Epithelial cell of alveolus of lung (primary cell): ENCODE measurements at places on chromosomes 12 and 14. TPM values are rescaled to one million over a fixed set of nuclear protein-coding genes. Genes with fewer than 3 reads are reported as not detected.

The ALX1 gene
- total RNA-seq: 0.26 TPM in 1 of 2 replicates, not detected in the other

The PYM1 gene
- total RNA-seq: 30.9 and 31.5 TPM in 2 replicates

The IRAK3 gene
- total RNA-seq: 16.0 and 20.9 TPM in 2 replicates

The SAMD15 gene
- total RNA-seq: 0.39 and 0.48 TPM in 2 replicates

The KCNA5 gene
- total RNA-seq: not detected in 2 replicates

The MSRB3 gene
- total RNA-seq: 14.8 and 29.7 TPM in 2 replicates

The AKAP6 gene
- total RNA-seq: 0.39 and 19.8 TPM in 2 replicates

The AKAP5 gene
- total RNA-seq: 0.08 and 0.26 TPM in 2 replicates

The COX8C gene
- total RNA-seq: not detected in 2 replicates

The PTGR2 gene
- total RNA-seq: 3.5 and 3.8 TPM in 2 replicates

The TMEM30B gene
- total RNA-seq: 0.16 and 0.65 TPM in 2 replicates

The HOXC6 gene
- 0.52 and 0.80 TPM in 2 replicates for total RNA-seq

The KIF5A gene
- 0.72 and 0.91 TPM in 2 replicates for total RNA-seq

The PAPLN gene
- 5.7 and 8.0 TPM in 2 replicates for total RNA-seq

The NXPH4 gene
- 3.4 and 7.5 TPM in 2 replicates for total RNA-seq

The ARHGAP5 gene
- total RNA-seq: 42.5 and 47.2 TPM in 2 replicates

The CEBPE gene
- not detected in 2 replicates for total RNA-seq

The CRIP1 gene
- total RNA-seq: 9.1 and 20.7 TPM in 2 replicates

The LMBR1L gene
- total RNA-seq: 31.7 and 38.4 TPM in 2 replicates

The LRRK2 gene
- 1.6 and 1.8 TPM in 2 replicates for total RNA-seq

The KRT82 gene
- not detected in 2 replicates for total RNA-seq

The ADAM21 gene
- total RNA-seq: 0.26 and 0.32 TPM in 2 replicates

The ERP27 gene
- 0.26 TPM in 1 of 2 replicates, not detected in the other for total RNA-seq

The SELPLG gene
- total RNA-seq: 0.26 and 2.2 TPM in 2 replicates

The RHEBL1 gene
- 0.78 TPM in 1 of 2 replicates, not detected in the other for total RNA-seq

The PPFIA2 gene
- 2.2 TPM in 1 of 2 replicates, not detected in the other for total RNA-seq

The TDRD9 gene
- 0.26 TPM in 1 of 2 replicates, not detected in the other for total RNA-seq

The SLC8A3 gene
- total RNA-seq: 0.52 and 1.4 TPM in 2 replicates

The HOXC11 gene
- total RNA-seq: not detected in 2 replicates

The HEATR5A gene
- total RNA-seq: 6.6 and 16.9 TPM in 2 replicates

The INSM2 gene
- total RNA-seq: not detected in 2 replicates

The SH2B3 gene
- total RNA-seq: 19.9 and 63.2 TPM in 2 replicates

The CATSPERB gene
- not detected in 2 replicates for total RNA-seq

The FITM1 gene
- total RNA-seq: 0.80 TPM in 1 of 2 replicates, not detected in the other

The BIN2 gene
- not detected in 2 replicates for total RNA-seq

The MANSC4 gene
- not detected in 2 replicates for total RNA-seq

The KLRK1 gene
- 0.08 TPM in 1 of 2 replicates, not detected in the other for total RNA-seq

The SLC17A8 gene
- not detected in 2 replicates for total RNA-seq

The CFAP251 gene
- total RNA-seq: 0.72 and 2.3 TPM in 2 replicates

The PMCH gene
- total RNA-seq: not detected in 2 replicates

The CCDC88C gene
- total RNA-seq: 0.72 and 0.78 TPM in 2 replicates

The FOXA1 gene
- total RNA-seq: 2.1 and 2.7 TPM in 2 replicates

The SLC7A7 gene
- 9.1 and 12.7 TPM in 2 replicates for total RNA-seq

The LALBA gene
- total RNA-seq: not detected in 2 replicates

The SERPINA10 gene
- total RNA-seq: not detected in 2 replicates

The TTC6 gene
- 0.13 TPM in 1 of 2 replicates, not detected in the other for total RNA-seq

The SDR9C7 gene
- total RNA-seq: 0.08 TPM in 1 of 2 replicates, not detected in the other

The C12orf56 gene
- total RNA-seq: 0.13 TPM in 1 of 2 replicates, not detected in the other

The NPFF gene
- 1.7 TPM in 1 of 2 replicates, not detected in the other for total RNA-seq

The EGLN3 gene
- 3.2 and 7.1 TPM in 2 replicates for total RNA-seq

The EML5 gene
- under 0.01 TPM in 1 of 2 replicates, not detected in the other for total RNA-seq
